ENCODE measurements at places on chromosomes 3 and 15. TPM values are rescaled to one million over a fixed set of nuclear protein-coding genes. Genes with fewer than 3 reads are reported as not detected.

GRCh38 chr15:48433226-48433886 is 102.1 kb downstream of the DUT start:
- H3K4me3 ChIP-seq = no peak overlapping the region
- no peak for DNase-seq
- no peak overlapping the region for H3K27ac ChIP-seq
- peaks cover 38% of the 10 kb centered on the region for H3K36me3 ChIP-seq
- H3K27me3 ChIP-seq = no peaks in the 10 kb centered on the region

The ALPK3 gene
- 9.4 TPM for polyA plus RNA-seq

DNA sequence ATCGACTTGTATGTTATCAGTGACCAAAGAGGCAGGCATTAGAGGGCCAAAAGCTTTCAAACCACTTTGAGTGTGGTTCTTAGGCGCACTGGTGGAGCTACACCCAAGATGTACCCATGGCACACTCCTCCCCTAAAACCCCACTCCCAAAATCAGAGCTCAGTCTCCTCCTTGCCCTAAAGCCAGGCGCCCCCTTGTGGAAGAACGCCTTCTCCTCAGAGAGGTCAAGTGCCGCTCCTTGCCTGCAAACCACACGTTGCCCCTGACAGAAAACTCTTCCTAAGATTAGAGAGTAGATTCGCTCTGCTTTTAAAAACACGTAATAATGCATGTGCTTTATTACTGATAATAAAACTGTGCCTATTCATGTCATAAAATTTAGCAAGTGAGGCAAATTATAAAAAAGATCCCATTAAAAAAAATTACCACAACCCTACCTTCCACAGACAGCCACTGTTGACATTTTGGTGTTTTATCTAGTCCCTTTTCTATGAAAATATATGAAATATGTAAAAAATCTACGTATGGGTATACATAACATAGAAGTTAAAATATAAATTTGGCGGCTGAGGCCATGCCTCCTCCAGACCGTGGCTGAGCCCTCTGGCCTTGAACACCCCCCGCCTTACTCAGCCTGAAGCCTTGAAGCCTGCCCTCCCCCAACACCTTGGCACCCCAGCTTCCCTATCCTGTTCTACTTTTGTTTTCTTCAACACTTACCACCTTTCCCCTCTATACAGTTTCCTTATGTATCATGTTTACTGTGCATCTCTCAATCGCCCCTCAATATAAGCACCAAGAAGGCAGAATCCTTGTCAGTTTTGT is 33.5 kb downstream of the BCL2L10 start:
- peak overlapping the region; percentile 38 for H3K27ac ChIP-seq
- H3K4me3 ChIP-seq = no peak overlapping the region
- H3K4me1 ChIP-seq = peaks cover 15% of the 10 kb centered on the region
- DNase-seq = peak; percentile 46
- H3K27me3 ChIP-seq = no peaks in the 10 kb centered on the region

The ITPKA gene
- 40.7 TPM for polyA plus RNA-seq

DNA sequence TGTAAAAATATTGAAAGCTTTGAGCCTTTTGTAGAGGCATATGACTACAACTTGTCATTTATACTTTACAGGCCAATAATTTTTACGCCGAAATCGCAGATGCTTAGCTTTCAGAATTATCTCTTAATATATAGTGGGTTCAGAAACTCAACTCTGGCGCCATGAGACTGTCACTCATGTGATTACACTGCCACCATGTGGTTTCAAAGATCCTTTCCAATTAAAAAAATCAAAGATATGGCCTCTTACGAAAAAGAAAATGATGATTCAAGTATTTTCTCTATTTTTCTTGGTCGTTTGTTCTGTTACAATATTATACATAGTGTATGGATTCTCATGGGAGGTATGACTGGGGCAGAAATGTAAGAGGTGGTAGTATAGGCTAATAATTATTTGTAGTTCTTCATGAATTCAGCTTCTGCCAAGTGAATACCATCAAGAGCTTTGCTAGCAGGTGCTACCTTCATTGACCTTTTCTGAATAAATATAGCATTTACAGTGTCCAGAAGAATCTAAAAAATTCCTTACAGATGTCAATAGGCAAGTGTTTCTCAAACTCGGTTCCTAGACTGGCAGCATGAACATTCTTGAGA is 751.7 kb upstream of the GOLIM4 start:
- no peak overlapping the region for H3K27ac ChIP-seq
- peaks cover 18% of the 10 kb centered on the region for H3K27me3 ChIP-seq
- H3K36me3 ChIP-seq = no peaks in the 10 kb centered on the region
- no peak overlapping the region for H3K4me3 ChIP-seq
- no peaks in the 10 kb centered on the region for H3K4me1 ChIP-seq

DNA sequence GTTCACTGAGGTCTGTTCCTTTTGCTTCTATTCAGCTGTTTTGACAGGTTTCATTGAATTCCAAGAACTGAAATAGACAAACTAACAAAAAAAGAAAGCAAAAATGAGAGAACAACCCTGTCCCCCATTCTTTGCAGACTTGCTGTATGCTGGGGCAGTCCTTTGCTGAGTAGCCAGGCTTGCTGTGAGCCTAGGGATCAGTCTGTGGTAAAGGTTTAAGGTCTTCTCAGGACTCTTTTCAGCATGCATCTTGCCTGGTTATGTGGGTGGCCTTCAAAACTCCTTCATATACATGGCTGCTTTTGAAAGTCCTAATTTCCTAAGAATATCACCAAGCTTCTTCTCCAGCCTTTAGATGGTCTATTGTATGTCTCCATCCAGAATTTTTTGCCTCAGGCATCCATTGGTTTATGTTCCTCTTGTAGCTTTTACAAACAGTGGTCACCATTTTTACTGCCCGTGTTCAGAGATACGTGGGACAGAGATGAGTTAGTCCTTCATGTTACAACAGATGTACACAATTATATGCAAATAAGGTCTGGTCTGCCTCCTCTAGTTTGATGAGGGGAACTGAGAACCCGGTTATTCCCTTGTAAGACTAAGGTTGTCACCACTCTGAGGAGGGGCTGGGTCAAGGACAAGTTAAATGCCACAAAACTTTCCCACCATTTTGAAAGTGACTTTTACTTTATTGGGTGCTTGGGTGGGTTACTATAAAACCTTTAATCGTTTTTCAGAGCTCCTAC is 41.4 kb downstream of the SACM1L start:
- no peak overlapping the region for H3K4me3 ChIP-seq
- H3K27ac ChIP-seq = no peak overlapping the region

- no peaks in the 10 kb centered on the region for H3K4me1 ChIP-seq
- H3K27me3 ChIP-seq = no peaks in the 10 kb centered on the region
- no peak overlapping the region for H3K4me3 ChIP-seq
- no peak for DNase-seq
Observed at GRCh38 chr3:28250999-28251398, 9.6 kb downstream of the CMC1 start.

- H3K4me1 ChIP-seq = no peaks in the 10 kb centered on the region
- DNase-seq = no peak
- no peak overlapping the region for H3K4me3 ChIP-seq
- H3K36me3 ChIP-seq = no peaks in the 10 kb centered on the region
- no peak overlapping the region for H3K27ac ChIP-seq
Observed at GRCh38 chr3:133259767-133260166, 140.1 kb upstream of the BFSP2 start.

The TPRG1 gene
- polyA plus RNA-seq = 0.64 TPM

The KIF7 gene
- 3.7 TPM for polyA plus RNA-seq

The HIGD2B gene
- polyA plus RNA-seq = not detected

DNA sequence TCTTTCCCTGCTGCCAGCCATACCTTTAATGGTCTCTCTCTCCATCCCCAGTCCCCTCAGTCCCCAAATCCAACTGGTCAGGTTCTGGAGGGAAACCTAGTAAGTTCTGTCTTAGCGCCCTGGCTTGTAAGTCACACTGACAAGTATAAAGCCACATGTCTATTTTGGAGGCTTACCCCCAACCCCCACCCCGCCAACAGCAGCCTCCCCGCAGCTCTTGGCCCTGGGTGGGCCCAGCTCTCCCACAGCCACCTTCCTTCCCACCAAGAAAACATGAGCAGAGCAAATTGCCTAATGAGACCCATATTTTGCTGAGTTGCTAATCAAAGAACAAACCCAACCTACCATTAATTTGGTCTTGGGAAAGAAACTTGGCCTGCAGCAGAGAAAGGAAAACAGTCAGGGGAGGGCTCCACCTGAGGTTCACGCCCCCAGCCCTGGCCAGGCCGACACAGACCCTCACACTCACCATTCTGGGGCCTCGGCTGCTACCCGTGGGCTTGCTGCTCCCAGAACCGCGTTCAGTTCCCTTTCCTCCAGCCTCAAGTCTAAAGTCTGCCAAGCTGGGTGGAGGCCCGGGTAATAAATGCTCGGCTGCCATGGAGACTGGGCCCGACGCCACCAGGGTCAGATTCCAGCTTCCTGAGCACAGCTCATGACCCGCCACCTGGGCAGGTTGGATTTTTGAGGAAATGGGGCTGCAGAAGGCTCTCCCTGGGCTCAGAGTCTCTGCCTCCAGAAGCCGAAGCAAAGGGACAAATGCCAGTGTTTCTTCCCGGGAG is at the start of gene CALML4:
CALML4 (minus strand) TSS at position 557 of the 782 bp plus-strand sequence; CDS start at position 472, 85 bp downstream.
- H3K27ac ChIP-seq = peak within 1 kb of the TSS; percentile 97
- peak within 1 kb of the TSS; percentile 71 for H3K4me3 ChIP-seq
- H3K36me3 ChIP-seq = peaks cover 11% of the 10 kb centered on the region
- peak; percentile 95 for DNase-seq
- peaks cover 44% of the 10 kb centered on the region for H3K4me1 ChIP-seq

- no peak overlapping the region for H3K27ac ChIP-seq
- peaks cover 2% of the 10 kb centered on the region for H3K27me3 ChIP-seq
- H3K4me1 ChIP-seq = no peaks in the 10 kb centered on the region
- no peaks in the 10 kb centered on the region for H3K36me3 ChIP-seq
Observed at GRCh38 chr3:97817965-97818364, 3.8 kb upstream of the CRYBG3 start.

The LRTM1 gene
- 0.25 TPM for polyA plus RNA-seq

DNA sequence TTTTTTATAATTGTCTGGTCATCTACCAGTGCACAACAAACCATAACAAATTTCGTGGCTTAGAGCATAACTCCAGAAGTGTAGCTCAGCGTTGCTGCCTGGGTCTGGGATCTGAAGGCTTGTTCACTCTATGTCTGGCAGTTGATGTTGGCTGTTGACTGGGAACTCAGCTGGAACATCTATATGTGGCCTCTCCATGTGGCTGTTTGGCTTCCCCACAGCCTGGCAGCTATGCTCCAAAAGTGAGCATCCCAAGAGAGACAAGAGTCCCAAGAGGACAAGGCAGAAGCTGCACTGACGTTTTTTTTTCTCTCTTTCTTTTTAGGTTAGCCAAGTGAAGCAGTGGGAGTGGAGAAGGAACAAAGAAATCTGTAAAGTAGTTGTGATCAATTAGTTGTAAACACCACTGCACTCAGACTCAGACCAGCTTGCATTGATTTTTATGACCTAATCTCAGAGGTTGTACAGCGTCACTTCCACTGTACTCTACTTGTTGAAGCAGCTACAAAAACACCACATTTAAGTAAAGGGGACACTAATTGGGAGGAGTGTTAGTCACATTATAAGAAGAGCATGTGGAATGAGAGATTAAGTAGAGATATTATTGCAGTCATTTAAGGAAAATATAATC is 2.5 kb upstream of the GPR176 start:
- H3K4me1 ChIP-seq = peaks cover 6% of the 10 kb centered on the region
- H3K27ac ChIP-seq = no peak overlapping the region
- no peaks in the 10 kb centered on the region for H3K36me3 ChIP-seq
- no peak for DNase-seq
- H3K27me3 ChIP-seq = peaks cover 21% of the 10 kb centered on the region
- no peak overlapping the region for H3K4me3 ChIP-seq

GRCh38 chr3:184765730-184766074 is 46.3 kb upstream of the VPS8 start:
- H3K4me1 ChIP-seq = peaks cover 13% of the 10 kb centered on the region
- no peak overlapping the region for H3K4me3 ChIP-seq
- no peaks in the 10 kb centered on the region for H3K36me3 ChIP-seq
- H3K27ac ChIP-seq = no peak overlapping the region
- H3K27me3 ChIP-seq = no peaks in the 10 kb centered on the region

DNA sequence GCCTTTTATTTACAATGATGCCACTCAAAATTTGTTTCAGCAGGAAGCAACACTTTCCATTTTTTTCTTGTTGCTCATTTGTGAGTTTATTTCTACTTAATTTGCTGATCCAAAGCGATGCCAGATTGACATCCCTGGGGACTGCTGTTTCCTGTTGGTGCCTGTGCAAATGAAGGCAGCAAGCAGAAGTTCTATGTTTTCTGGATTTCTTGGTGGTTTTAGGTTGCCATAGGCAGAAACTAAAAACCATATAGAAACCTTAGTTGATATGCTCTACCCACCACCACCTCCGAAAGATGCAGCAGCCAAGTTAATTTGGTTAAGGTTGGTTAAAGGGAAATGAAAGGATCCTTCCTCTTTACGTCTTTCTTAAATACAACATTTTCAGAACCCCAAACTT is 356.2 kb downstream of the RBMS3 start:
- H3K4me3 ChIP-seq = no peak overlapping the region
- DNase-seq = no peak
- no peak overlapping the region for H3K27ac ChIP-seq
- no peaks in the 10 kb centered on the region for H3K36me3 ChIP-seq
- H3K27me3 ChIP-seq = no peaks in the 10 kb centered on the region

DNA sequence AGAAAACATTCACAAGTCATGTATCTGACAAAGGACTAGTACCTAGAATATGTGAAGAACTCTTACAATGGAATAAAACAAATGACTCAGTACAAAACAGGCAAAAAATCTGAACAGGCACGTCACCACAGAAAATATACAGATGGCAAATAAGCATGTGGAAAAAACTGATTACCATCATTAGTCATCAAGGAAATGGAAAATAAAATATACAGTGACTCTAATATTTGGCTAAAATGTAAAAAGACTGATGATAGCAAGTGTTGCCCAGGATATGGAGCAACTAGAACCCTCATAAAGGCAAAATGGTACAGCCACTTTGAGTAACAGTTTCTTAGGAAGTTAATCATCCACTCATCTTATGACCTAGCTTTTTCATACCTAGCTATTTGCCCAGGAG is 95.8 kb upstream of the ABHD17C start:
- DNase-seq = no peak
- H3K36me3 ChIP-seq = no peaks in the 10 kb centered on the region
- H3K4me3 ChIP-seq = no peak overlapping the region
- H3K27me3 ChIP-seq = no peaks in the 10 kb centered on the region
- peaks cover 5% of the 10 kb centered on the region for H3K4me1 ChIP-seq

DNA sequence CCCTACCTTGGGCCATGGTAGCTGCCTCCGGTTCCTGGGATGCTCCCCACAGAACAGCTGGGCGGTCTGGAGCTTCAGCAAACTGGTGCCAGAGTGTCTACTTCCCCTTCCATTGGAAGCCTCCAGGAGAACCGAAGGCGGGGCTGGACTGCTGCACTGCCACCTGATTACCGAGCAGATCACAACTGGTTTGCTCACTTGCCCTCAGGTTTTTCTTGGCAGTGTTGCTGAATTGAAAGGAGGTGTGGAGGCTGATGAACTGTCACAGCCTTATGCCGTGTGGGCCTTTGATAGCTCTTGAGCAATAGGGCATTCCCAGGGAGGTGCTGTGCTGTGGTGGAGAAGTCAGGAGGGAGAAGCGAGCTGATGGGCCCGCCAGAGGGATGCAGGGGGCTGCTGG is at the start of gene TGM5:
TGM5 (minus strand) TSS at position 95 of the 400 bp plus-strand sequence; CDS start at position 16, 79 bp downstream.
- DNase-seq = peak; percentile 40
- H3K4me3 ChIP-seq = no peak within 1 kb of the TSS
- no peaks in the 10 kb centered on the region for H3K4me1 ChIP-seq

GRCh38 chr3:69865925-69866679 is 126.8 kb downstream of the MITF start:
- H3K36me3 ChIP-seq = no peaks in the 10 kb centered on the region
- no peak overlapping the region for H3K4me3 ChIP-seq
- H3K27me3 ChIP-seq = no peaks in the 10 kb centered on the region
- H3K4me1 ChIP-seq = peaks cover 4% of the 10 kb centered on the region

The CHL1 gene
- 14.9 TPM for polyA plus RNA-seq

The ROPN1 gene
- 0.16 TPM for polyA plus RNA-seq

The TGM5 gene
- polyA plus RNA-seq = 0.03 TPM

The ZNF660 gene
- polyA plus RNA-seq = 5.7 TPM
